Sciatic nerve (tissue), 2 donors: ENCODE measurements at places on chromosomes 6 and 20.

DNA sequence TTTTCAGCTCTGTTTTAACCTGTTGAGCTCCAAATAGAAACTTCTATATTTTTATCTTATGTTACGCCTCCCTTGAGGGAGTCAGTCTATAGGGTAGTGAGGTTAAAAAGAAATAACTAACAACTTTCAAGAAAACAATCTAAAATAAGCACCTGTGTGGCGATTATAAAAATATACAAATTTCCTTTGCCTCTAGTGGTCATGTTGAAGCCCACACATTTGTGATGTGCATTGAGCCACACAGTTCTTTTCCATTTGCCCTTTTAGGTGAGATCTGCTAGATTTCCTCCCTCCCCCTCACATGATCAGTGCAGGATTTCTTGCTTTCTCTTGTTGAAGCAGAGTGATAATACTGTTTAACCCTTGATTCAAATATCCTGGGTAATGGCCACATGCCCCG is 84.2 kb downstream of the MYB start:
- DNase-seq, result no peak

DNA sequence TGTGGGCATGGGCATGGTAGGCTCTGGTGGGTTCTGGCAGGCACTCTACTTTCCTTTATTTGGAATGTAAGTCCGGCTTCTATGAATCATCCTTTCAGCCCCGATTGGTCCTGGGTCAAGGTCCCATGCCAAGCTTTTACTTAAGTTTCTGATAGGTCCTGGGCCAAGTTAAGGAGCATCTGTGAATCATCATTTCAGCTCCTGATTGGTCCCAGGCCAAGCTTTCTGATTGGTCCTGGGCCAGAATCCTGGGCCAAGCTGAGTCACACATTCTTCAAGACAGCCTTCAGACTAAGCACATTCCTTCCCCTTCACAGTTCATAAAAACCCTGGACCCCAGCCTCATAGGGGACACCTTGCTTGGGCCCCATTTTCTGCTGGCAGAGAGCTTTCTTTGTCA is 231.0 kb upstream of the EYS start:
- no peak for DNase-seq

DNA sequence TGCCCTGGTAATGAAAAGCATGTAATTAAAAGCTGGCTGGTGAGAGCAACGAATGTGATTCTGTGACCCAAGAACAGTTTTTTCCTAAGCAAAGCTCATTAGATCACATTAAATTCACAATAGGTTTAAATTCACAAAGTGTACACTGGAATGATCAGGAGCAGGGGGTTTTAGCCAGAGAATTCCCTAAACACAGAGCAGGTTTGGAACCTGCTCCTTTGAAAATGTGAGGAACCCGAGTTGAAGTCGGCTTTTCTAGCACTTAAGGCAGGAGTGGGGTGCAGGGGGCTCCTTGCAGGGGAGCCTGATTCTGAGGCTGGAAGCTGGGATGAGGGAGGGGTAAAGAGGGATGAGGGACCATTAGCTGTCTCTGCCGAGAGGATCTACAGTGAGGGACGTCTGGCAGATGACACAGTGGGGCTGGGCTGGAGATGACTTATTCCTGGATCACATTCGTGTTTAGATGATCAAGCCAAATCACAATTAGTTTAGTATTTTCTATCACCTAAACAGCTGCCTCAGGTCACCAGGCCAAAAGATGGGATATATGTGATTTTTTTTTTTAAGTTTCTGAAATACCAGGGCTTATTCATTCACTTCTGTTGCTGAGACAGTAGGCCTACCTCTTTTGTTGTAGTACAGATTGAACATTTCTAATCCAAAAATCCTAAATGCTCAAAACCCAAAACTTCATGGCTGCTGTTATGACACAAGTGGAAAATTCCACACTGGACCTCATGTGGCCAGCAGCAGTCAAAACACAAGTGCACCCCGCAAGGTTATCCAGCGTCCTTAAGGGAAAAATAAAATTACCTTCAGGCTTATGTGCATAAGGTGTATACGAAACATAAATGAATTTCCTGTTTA is 93.1 kb upstream of the HIVEP1 start:
- no peak for DNase-seq

- DNase-seq, result no peak
These were observed 131.6 kb upstream of the TOP1 start for GRCh38 chr20:40896814-40897700.

GRCh38 chr20:44959082-44959637 is 1.0 kb downstream of the TOMM34 start:
- no peak for DNase-seq

DNA sequence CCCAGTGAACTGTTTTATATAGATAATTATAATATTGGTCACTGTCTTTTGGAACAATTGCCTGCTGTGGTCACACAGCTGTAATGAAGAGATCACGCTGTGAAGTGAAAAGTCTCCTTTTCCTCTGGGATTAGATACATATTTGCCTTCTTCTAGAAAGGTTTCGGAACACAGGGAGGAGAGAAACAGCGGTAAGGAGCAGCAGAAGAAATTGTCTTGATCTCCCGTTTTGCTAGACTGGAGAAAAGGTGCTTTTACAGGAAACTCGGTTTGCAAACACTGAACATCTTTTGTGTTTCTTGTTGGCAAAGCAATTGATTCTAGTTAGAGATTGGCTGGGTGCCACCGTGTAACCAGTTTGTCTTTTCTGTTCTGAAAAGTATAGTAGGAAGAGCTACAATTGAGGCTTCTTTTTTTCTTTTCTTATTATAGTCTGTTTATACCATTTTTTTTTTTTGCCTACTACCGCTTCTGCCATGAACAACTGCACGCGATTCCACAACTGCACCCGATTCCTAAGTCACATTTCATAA is 404.1 kb upstream of the ID4 start:
- no peak for DNase-seq

DNA sequence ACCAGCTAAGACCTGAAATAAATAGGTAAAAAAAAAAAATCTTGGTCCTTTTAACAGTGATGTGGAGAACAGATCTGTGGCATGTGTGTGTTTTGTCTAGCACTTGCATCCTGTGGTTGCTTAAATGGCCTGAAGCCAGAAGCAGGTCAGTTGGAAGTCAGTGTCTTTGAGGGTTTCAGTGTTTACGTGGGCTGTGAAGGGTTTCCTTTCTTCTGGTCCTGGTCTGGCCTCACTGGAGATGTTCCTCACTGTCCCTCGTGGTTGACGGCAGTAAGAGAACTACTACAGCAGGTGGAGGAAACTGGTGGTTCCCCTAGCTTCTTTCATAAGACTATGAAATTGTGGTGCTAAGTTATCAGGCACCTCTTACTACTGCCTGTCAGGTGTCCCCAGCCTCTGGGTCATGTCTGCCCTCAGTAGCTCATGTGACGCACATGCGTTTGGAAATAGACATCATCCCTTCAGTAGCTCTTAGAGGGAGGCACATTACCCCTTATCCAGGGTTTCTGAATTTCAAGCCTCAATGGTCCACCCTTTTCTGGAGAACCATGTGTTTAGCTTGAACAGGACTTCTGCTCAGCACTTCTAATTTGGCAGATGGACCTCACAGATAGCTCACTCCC is 59.4 kb upstream of the SCP2D1 start:
- DNase-seq, result no peak

DNA sequence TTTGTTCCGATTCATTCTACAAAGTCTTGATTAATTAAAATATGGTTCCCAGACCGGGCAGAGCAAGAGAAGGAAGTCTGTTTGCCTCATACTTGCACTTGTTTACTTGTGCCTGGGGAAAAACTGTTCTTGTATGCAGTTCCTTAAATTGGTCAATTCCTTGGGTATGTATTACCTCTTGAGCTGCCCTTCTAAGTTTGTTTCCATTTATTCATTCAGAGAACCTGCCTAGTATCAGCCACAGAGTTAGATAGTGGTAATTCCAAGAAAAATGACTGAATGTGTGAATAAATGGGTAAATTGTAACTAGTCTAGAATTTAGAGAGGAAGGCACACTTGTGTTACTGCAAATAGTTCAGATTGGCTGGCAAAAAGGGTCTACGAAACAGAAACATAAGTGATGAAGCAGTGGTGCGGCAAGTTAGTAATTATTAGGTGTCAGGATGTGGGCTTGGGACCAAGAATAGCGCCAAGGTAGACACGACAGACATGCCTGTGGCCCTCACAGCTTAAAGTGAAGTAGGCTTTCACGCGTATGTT is 525 bp upstream of the MAK start:
- DNase-seq, result no peak

DNA sequence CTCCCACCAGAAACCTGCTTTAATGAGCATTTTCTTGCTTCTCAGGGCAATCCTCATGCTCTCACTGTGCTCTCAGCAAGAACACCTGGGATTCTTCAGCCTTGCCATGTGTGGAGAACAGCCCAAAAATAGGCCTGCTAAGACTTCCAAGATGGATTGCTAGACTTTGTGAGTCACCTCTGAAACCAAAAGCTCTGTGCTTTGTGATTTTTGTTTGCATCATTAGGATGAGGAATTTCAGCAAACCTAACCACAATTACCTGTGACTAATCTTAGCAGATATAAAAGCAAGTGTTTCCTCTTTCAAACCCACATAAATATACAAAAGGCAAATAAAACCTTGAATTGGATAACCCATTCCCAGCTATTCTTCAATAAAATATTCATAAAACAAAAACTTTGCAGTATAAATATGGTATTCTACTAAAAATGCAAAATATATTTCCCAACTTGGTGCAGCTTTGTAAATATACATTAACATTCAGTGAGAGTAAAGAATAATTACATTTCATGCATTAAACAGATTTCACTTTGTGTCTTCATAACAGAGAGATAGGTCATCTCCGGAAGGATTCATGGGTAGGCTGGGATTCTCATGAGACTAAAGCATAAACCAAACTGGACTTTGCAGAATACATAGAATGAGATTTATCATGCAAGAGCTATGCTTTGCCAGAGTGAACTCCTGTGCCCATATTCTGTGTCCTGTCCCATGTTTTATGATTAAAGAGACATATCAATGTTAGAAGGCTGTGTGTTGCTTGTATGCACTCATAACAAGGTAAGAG is 33.5 kb downstream of the TPBG start:
- DNase-seq, result no peak

- no peak for DNase-seq
These were observed 626.3 kb downstream of the TENT5A start for GRCh38 chr6:81126150-81126549.

GRCh38 chr20:24131281-24131680 is 142.7 kb upstream of the GGTLC1 start:
- no peak for DNase-seq

DNA sequence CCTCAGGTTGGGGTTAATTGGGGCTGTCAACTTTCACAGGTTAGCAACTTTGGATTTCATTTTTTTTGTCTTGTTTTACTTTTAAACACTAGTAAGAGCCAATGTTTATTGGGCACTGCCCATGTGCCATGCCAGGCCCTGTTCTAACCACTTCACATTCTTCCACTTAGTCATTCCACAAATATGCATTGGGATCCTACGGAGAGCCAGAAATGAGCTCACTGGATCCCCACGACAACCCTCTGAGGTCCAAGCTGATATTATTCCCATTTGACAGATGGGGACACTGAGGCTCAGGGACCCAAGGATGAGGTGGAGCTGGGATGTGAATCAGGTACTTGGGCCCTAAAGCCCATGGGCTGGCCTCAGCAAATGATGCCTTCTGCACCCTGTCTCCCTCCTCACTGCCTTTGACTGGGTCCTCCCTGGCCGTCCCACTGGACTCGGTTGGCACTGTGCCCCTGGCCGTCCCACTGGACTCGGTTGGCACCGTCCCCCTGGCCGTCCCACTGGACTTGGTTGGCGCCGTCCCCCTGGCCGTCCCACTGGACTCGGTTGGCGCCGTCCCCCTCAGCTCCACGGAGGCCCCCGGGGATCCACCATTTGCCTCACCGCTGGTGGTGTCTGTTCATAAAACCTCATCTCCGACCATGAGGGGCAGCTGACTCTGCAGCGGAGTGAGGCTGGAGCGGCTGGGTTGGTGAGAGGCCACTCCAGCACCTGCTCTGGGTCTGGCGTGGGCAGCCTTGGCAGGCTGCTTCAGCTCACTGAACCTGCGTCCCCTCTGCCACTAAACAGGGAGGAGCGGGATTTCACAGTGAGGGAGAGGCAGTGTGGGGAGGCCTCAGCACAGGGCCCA is 4.8 kb upstream of the PMEPA1 start:
- no peak for DNase-seq

GRCh38 chr6:37742401-37742760 is 44.7 kb upstream of the MDGA1 start:
- DNase-seq, result no peak

- no peak for DNase-seq
These were observed 146.3 kb downstream of the MTFR2 start for GRCh38 chr6:136103763-136104311.

DNA sequence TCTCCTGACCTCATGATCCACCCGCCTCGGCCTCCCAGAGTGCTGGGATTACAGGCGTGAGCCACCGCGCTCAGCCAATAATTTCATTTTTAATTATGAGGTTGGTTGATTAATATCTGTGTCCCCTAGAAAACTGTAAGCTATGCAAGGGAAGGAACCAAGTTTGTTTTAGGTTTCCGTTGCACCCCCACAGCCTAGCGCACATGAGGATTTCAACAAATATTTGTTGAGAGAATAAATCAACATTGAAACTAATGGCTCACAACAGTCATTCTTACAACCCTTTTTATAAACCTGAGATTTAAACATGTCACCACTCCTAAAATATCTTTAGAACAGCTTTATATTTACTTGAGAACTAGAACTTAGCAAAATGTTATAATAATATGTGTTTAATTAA is 114.0 kb upstream of the CARMIL1 start:
- no peak for DNase-seq

DNA sequence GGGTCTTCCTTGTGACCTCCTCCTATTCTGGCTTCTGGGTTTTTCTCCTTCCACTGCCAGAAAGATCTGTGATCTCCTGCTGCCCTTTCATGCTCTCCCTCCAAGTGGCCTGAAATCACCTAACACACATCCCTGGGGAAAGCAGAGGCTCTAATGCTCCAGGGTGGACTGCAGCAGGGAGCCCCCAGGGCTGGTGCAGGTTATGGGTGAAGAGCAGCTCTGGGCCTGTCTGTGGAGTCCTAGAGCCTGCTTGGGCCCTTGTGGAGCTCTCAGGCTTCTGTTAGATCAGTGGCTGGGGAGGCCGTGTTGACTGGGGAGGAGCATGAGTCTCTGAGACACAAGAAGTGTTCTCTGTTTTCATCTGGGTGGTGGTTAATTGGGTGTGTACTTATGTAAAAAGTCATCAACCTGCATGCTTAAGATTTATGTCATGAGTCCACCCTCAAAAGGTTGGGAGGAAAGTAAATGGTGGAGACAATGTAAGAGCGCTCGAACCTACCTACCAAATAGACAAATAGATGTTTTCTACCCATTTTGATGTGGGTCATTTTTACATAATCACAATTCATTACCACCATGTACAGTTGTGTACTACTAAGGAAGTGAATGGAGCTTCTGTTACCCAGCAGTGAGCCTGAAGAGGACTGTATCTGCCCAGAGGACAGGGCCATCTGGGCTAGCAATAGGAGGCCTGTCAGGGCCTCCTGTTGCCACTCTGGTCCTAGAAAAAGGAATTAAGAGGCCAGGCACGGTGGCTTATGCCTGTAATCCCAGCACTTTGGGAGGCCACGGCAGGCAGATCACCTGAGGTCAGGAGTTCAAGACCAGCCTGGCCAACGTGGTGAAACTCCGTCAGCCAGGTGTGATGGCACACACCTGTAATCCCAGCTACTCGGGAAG is 32.0 kb upstream of the RNF8 start:
- DNase-seq, result no peak
